Non-pigmented ciliary epithelial cell (primary cell): ENCODE measurements at places on chromosomes 16 and 17.

DNA sequence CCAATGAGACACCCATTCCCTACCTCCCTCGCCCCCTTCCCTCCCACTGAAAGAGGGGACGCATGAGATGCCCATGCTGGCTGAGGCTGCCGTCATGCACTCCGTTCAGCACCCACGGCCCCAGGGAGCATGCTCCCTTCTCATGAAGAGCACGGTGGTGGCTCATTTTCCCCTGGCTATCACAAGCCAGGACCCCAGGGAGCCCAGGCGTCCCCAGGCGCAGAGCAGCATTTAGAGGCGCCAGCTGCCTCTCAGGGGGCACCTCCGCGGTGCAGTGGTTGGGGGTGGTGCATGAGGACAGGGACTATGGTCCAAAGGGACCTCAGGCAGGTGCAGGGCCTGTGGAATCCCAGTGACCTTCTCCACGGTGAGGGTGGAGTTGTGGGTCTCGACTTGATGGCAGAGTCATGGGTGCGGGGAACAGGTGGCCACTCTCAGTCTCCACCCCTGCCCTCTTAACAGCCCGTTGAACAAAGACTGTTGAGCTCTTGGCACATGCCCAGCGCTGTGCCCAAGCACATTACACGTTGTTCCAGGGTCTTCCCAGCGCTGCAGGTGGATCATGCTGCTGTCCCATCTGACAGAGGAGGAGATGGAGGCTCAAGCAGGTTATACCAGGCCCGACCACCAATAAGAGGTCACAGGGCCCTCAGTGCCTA lies 13.6 kb downstream of the KIF19 start:
- no peak for DNase-seq

DNA sequence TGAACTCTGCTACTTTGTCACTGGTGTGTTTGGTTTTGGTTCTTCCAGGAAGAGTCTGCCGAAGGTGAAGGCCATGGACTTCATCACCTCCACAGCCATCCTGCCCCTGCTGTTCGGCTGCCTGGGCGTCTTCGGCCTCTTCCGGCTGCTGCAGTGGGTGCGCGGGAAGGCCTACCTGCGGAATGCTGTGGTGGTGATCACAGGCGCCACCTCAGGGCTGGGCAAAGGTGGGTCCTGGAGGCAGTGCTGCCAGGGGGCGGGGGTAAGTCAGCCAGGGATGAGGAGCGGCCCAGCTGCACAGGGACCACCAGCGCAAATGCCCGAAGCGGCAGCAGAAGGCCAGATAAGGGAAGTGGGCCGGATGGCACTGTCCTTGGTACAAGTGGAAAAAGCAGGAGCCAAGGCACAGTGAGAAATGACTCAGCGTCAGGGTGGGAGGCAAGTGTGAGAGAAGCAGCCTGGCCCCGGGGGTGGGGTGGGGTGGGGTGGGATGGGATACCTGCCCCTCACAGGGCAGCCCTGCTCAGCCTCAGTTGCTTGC lies 41.9 kb downstream of the TMEM11 start:
- DNase-seq = no peak

DNA sequence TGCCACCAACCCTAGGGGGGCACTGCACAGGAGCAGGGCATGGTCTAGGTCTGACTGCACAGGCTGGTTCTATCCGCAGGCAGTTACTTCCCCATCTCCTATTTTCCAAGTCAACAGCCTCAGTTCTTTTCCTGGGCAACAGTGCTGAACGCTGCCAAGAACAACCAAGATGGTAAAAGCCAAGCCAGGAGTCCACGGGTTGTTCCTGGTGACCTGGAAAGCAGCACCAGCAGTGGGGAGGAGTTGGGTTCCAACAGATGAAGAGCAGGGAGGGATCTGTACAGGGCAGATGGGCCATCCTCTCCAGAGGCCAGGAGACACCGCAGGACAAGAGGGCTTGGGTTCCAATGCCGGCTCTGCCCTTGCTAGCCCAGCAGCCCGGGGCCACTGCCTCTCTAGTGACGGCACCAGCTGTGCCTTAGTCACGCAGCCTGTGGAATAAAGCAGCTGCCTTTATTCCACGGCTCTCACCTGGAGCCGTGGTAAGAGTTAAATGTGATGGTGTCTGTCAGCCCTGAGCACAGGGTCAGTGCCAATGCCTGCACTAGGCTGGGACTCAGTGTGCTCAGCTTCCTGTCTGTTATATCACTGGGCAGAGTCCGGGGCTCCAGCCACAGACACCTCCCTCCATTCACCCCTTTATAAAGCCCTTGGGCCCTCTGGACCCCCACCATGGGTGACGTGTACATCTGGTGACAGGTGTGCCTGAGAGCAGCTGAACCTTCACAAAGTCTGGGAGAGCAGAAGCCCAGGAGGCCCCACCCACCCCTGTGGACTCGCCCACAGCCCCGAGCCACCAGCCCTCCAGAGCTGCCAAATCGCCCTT lies 44.9 kb downstream of the MARF1 start:
- DNase-seq = no peak

DNA sequence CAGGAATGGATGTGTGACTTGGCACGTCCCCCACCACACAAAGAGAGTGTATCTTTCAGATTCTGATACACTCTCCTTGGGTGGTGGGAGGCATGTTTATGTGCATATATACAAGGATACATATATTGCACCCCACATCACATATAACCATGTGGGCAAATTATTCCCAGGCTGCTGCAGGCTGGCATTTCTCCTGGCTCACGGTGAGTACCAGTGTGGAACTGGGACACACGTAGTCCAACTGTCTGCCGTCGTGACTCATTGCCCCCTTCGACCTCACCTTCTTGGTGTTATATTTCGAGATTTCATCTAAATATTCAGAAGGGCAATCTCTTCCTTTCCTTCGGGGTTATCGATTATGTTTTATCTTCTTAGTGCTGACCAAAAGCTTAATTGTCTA lies 24.4 kb downstream of the ARHGAP44 start:
- no peak for DNase-seq

DNA sequence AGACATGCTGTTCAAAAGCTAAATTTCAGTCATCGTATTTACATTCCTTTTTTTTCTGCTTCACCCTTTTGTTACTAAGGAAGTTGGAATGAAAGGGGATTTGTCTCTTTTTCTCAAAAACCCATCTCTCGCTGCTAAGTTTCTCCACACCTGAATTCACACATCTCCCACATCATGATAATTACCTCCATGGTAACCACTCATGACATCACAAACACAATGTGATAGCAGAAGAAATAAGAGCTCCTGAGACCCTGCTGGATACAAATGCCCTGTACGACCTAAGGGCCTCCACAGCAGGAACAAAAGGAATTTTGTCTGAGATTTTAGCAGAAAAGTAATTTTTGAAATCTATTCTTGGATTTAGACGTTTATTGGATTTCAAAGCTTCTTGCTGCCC lies 82.6 kb upstream of the GNAO1 start:
- DNase-seq = no peak

GRCh38 chr16:86347090-86347489 lies 163.2 kb upstream of the FOXF1 start:
- DNase-seq = no peak

- DNase-seq = no peak
Observed at GRCh38 chr17:80749611-80750010, 205.0 kb downstream of the RPTOR start.

- no peak for DNase-seq
Observed at GRCh38 chr16:14545346-14545884, 84.6 kb downstream of the PARN start.

DNA sequence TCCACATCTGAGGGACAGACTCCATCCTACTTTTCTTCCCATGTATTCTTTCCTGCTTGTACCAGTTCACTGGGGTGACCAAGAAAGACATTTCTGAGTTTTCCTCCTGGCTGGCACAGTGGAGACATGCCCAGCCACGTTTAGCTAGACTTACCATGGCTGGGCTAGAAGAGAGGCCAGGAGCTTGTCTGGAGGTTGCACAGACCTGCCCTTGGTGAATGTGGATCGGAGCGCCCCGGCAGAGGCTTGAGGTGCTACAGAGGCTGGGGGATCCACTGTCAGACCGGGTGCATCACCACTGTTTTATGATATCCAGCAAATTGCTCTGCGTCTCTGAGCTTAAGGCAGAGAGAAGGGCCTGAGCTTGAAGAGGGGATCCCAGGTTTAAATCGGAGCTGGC lies 3.5 kb downstream of the IL4R start:
- DNase-seq = no peak

- no peak for DNase-seq
Observed at GRCh38 chr17:57626520-57627210, 118.4 kb downstream of the CCDC182 start.

DNA sequence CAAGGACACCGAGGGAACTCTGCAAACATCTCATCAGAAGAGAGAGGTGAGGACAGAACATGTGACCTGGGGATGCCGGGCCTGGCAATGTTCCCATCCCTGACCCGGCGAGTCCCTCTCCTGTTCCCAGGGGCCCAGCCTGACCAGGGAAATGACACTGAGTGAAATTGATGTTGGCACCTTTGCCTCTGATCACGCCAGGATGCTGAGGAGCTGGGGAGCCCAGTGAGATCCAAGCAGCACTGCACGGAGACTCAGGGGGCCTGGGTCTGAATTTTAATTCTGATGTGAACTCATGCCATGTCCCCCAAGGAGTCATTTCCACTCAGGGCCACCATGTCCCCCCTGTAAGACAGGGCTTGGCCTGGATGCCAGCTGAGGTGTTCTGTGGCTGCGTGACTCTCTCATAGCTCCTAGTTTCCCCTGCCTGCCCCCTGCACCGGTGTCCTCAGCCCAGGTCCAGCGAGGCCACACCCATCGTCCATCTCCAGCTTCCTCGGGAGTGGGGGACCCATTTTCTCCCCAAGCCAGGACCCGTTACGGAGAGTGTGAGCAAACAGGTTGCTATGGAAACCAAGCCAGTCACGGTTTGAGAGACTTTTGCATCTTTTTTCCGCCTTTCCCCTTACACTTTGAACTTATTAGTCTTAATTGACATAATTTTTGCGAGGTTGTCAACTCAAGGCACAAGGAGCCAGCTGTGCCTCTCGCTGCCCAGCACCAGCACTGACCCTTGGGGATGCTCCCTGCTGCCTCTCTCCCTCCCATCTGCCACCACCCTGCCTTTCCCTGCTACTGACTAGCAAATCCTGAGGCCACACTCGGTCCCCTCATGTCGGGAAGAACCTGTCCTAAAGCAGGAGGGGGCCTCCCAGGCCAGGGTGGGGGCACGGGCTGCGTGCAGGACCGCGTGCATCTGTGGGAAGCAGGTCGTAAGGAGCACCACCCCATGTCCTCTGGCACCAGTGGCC lies 150.0 kb downstream of the SDK2 start:
- no peak for DNase-seq
